ENCODE measurements at places on chromosomes 1 and 21.

GRCh38 chr1:93262645-93263044 is 82.1 kb downstream of the CCDC18 start:
- DNase-seq: no peak

DNA sequence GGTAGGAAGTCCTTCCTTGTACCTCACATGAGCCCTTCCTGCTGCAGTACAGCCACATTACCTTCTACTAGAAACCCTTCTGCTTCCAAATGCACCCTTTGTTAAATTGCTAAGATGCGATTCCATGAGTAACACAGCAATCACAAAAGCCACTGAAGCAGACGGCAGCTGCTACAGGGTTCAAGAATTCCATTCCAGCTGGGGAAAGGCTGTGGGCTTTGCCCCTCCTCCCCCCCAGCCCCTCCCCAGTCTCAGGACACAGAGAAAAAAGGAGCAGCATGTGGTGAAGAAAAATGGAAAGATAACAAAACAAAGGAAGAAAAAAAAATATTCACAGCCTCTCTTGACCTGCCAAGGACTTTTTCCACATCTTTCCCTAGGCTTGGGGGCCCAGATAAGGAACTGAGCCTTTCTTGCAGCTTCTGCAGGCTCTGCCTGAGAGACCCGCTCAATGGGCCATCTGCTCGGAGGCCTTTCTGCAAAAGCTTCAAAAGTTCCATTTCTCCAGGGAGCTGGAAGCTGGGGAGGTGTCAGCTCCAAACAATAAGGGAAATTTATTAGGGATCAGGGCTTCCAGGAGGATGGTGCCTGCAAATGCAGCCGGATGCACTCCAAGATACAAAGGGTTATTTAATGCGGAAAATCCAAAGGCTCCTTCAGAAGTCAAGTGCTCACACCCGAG is 72.1 kb downstream of the SYT2 start:
- no peak for DNase-seq

- DNase-seq: no peak
Observed at GRCh38 chr1:19074361-19074901, 118.0 kb upstream of the IFFO2 start.

DNA sequence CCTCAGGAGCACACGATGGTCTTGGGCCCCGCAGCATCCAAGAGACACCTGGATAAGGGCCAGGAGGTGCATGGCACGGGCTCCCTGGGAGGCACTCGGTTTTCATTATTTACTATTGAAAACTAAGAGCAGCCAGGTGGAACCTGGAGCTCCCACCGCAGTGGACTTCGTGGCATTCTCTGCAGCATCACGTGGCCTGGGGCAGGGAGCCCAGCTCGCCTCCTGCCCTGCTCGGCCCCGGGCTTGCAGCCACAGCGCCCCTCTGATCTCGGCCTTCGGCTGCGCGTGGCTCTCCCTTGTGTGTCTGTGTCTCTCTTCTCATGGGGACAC is 121.6 kb downstream of the SIK1 start:
- no peak for DNase-seq

GRCh38 chr1:177035586-177035985 is 128.9 kb downstream of the ASTN1 start:
- DNase-seq: no peak

- DNase-seq: no peak
Observed at GRCh38 chr1:211975152-211975941, 60.0 kb downstream of the INTS7 start.

DNA sequence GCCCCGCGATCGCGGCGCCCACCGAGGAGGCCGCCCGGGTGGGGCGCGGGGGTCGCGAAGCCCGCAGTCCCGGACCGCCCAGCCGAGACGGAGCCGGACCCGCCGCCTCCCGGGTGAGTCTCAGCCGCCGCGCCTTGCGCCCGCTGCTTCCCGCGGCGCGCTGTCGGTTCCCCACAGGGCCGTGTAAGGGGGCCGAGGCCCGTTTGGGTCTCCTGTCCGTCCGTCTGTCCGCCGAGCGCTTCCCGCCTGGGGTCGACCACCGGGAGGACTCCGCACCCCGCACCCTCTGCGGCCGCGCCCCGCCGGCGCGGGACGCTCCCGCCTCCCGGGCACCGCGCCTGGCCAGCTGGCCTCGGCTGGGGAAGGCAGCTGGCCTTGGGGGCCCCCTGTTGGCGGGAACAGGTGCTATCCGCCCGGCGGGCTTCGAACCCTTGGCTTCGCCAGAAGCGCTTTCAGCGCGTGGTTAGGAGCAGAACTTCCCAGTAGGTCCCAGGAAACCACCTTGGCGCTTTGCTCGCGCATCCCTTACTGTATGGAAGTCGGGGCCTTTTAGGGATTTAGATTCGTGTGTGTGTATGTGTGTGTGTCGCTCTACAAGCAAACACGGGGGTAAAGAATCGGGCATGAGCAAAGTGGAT is 414 bp downstream of the TMEM51 start:
- no peak for DNase-seq

DNA sequence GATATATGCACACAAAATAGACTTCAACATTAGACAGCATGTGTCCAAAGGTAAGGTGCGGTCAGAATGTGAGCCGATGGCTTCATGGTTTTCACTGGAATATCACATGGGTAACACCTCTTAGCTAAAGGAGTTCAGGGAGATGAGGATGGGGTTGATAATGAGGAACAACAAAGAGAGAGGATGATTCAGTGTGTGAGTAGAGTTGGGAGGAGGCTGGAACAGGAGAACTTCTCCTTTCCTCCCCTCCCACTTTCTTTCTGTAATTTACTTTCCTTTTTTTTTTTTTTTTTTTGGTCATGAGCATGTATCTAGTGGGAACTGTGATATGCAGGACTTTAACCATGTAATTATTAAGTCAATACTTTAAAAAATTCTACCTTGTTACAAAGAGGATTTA is 99.4 kb downstream of the FASLG start:
- DNase-seq: no peak

- DNase-seq: no peak
Observed at GRCh38 chr1:201834621-201835020, 5.7 kb downstream of the IPO9 start.

- DNase-seq: no peak
Observed at GRCh38 chr1:3516481-3516869, 62.0 kb downstream of the ARHGEF16 start.

- peak; percentile 29 for DNase-seq
Observed at GRCh38 chr1:171188388-171189266, 3.5 kb downstream of the FMO2 start.

GRCh38 chr1:229067546-229067945 is 203.4 kb upstream of the RAB4A start:
- DNase-seq: no peak

DNA sequence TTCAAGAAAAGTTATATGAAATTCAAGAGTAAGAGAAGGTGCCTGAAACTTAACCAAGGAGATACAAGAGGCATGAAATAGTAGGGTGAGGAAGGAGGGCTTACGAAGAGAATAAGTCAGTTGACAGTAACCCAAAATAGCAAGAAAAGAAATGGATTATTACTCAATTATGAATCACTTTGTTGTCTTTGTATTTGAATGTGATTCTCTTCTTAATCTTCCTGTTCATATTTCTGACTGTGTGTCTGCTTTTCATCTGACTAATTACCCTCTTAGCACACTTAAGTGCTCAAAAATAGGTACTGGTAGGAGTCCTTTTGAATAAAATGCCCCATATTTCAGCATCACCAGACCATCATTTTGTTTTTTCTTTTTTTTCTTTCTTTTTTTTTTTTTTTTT is 39.4 kb downstream of the GLMN start:
- DNase-seq: no peak

DNA sequence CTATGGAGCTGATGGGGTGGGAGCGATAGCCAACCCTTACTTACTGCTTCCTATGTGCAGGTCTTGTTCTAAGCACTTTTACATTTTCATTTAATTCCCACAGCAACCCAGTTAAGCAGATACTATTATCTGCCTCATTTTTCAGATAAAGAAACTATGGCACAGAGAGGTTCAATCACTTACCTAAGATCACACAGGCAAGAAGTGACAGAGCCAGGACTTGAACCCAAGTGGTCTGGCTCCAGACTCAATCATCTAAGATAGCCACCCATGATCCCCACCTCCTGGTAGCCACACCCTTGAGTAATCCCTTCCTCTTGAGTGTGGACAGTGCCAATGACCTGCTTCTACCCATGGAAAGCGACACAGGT is 23.2 kb upstream of the IFNAR1 start:
- DNase-seq: no peak

- no peak for DNase-seq
Observed at GRCh38 chr1:33332357-33332789, 11.5 kb upstream of the A3GALT2 start.

DNA sequence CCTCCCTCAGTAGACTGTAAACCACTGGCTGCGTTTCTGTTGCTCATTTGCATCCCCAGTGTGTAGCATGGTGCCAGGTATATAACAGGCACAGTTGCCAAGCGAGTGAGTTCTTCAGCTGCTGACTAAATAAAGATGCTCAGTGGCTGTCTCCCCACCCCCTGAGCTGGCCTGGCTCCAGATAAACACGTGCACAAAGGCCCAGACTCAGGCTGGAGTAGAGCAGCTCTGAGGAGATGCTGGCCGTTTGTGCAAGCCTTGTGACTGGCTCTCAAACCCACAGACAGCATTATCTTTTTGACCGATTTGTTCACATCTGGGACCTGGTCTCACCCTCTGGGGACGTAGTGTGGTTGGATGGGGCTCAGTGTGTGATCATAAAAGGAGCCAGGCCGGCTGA is 7.1 kb downstream of the CHRNB2 start:
- peak; percentile 32 for DNase-seq

DNA sequence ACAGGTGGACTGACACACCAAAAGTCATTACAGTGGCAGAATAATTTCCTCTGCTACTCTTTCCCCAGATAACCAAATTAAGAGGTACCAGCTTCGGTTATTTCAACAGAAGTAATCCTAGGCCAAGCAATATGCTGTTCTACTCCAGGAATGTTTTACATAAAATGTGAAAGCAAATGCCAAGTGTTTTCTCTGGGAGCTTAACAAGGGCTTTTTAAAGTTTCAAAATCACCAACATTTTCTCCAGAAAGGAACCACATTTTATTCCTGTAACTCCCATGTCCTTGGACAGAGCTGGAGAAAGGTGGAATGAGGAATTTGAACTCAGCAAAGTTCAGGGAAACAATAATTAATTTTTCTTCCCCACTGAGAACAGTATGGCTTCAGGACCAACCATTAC is 27.2 kb downstream of the CNN3 start:
- DNase-seq: no peak

GRCh38 chr1:158053276-158053675 is 59.8 kb downstream of the KIRREL1 start:
- no peak for DNase-seq

- no peak for DNase-seq
Observed at GRCh38 chr1:236287356-236287755, 5.6 kb upstream of the ERO1B start.

DNA sequence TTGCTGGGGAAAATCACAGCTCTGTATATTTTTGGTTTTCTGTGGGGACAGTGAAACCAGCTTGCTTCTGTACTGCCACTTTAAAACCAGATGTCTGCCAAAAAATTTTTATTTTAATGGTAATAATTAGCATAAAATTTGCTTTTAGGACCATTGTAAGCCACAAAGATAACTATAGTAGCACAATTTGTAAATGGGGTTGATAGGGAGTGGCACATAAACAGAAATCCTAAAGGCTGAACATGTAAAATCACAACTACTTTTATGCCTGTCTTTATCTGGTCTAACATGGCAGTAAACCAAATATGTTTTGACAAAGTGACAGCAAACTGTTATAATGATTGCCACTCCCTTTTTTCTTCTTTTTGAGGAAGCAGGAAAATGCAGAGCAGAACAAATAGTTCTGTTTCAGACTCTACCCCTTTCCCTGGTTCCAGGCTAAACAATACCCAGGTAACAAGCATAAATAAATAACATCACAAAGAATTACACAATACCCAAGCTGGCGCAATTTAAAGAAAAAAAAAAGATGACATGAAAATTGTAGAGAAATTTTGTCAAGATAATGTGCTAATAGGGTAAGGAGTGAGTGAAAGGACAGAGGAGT is 24.0 kb upstream of the CCDC181 start:
- no peak for DNase-seq

DNA sequence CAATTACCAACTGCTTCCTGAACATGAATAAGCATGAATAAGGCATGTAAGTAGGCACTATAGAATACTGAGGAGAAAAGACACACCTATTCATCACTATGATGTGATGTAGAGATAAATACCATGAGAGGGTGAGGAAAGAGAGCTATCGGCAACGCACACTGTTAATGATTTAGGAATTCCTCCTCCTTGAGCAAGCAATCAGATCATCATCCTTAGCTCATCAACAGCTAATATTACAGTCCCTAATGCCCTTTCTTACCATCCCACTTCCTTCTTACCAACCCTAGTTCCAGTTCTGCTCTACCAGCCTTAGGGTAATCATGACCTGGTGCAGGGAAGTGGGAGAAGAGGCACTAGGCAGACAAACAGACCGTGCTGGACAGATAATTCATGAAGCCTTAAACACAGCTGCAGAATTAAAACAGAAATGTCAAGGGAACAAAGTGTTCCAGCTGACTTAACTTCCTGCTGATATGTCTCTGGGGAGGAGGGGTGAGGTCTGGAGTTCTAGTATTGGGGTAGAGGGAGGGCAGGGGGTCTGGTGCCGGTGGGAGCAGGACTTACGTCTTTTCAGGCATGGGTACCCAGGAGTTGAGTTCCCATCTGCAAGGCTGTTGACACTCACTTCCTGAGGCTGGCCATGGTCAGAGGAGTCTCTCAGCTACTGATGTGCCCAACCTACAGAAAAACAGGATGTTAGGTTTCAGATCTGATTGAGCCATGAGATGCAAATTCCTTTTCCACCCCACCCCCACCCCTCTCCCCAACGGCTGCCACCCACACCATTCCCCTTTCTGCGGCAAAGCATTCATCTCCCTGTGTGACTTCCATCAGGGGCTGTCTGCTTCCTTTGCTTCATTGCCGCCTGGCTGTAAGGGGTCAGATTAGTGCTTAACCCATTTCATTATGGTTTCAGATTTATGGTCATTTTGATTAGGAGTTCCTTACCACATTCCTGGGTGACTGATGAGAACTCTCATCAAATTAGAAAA is 12.6 kb upstream of the RCSD1 start:
- no peak for DNase-seq

DNA sequence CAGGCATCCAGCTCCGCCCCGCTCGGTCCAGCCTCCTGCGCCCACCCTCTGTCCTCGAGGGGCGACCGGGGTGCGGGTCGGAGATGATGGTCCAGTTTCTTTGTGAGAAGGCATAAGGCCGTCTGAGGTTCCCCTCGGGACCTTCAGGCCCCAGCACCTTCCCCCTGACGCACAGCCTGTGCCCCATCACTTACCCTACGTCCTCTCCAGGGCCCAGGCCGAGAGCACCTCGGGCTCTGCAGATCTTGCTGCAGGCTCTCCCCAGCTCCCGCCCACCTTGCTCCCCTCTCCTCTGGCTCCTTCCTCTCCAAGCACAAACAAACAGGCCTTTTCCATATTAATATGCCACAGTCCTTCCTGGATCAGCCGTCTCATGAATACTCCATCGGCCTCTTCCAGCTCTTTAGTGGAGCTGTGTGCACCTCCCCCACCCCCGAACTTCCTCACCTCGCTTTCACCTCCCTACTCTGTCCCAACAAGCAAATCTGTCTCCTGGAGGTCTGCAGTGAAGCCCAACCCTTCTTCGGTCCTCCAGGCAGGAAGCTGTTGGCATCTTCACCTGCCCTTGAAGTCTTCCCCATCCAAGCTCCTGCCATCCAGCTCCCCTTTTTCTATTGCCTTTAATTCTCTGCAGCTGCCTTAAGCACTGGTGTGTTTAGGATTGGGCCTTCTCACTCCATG is 448 bp upstream of the COL9A2 start:
- no peak for DNase-seq
